B cell (primary cell): ENCODE measurements at places on chromosomes 12 and 14. TPM values are rescaled to one million over a fixed set of nuclear protein-coding genes. Genes with fewer than 3 reads are reported as not detected.

Gene AQP2
- not detected in 2 replicates for total RNA-seq

Gene LTB4R
- total RNA-seq, result 8.8 and 9.2 TPM in 2 replicates

Gene EMC9
- total RNA-seq, result 24.7 and 26.4 TPM in 2 replicates

Gene RAPGEF3
- total RNA-seq, result 5.2 and 5.4 TPM in 2 replicates

Gene TMBIM6
- total RNA-seq, result 335 and 336 TPM in 2 replicates
